T-helper 9 cell (primary cell): ENCODE measurements at places on chromosomes 16 and 17.

- no peak for DNase-seq
Measured at GRCh38 chr16:50565428-50565827, 17.2 kb downstream of the NKD1 start.

GRCh38 chr16:18068477-18068876 lies 268.1 kb downstream of the NPIPA8 start:
- DNase-seq, result no peak

DNA sequence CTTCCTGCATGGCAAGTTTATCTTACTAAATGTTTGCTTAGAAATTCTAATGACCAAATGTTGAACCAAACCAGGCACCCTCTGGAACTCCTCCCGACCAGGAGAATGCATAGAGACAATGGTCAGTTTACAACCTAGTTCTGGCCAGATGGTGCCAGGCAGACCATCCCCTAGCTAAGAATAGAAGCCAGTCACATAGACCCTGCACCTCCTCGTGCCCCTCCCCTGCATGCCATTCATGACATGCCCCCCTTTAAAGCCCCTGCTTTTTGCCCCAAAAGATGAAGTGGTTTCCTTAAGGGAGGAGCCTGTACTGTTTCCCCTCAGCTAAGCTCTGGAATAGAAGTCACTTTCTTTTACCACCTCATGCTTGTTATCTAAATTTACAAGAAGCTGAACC lies 6.6 kb upstream of the CPHXL start:
- no peak for DNase-seq

GRCh38 chr17:72639711-72640110 lies 452.8 kb downstream of the SLC39A11 start:
- DNase-seq, result no peak

DNA sequence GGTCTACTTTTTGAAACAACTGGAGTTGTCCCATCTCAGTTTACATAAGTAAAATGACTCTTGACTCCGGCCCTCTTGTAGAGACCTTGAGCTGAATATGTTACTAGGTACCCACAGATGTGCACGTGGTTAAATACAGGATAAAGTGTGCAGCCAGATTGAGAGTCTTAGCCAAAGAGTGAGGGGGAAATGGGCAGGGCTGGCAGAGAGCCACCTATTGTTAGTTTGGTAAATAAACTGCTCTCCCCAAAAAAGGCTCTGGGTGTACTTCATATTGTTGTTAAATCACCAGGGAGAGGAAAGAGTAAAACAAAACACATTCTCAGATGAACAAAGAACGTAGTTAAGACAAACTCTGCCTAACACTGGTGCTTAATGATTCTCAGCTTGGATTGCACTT lies 20.3 kb downstream of the G6PC1 start:
- no peak for DNase-seq
